Activated CD4-positive, alpha-beta T cell treated with anti-CD3 and anti-CD28 coated beads, Interleukin-2, amount 10 ng/mL, durations not matched to agents 7 days and 5 days (primary cell): ENCODE measurements at places on chromosomes 12 and 14. TPM values are rescaled to one million over a fixed set of nuclear protein-coding genes. Genes with fewer than 3 reads are reported as not detected.

Gene GPRC5A
- total RNA-seq: 0.08 TPM

Gene DPY19L2
- total RNA-seq: 0.40 TPM

Gene NEUROD4
- total RNA-seq: not detected

- peak; percentile 13 for DNase-seq
These were observed 200.6 kb downstream of the PHETA1 start for GRCh38 chr12:111168009-111168900.
